ENCODE measurements at places on chromosomes 2 and 18.

DNA sequence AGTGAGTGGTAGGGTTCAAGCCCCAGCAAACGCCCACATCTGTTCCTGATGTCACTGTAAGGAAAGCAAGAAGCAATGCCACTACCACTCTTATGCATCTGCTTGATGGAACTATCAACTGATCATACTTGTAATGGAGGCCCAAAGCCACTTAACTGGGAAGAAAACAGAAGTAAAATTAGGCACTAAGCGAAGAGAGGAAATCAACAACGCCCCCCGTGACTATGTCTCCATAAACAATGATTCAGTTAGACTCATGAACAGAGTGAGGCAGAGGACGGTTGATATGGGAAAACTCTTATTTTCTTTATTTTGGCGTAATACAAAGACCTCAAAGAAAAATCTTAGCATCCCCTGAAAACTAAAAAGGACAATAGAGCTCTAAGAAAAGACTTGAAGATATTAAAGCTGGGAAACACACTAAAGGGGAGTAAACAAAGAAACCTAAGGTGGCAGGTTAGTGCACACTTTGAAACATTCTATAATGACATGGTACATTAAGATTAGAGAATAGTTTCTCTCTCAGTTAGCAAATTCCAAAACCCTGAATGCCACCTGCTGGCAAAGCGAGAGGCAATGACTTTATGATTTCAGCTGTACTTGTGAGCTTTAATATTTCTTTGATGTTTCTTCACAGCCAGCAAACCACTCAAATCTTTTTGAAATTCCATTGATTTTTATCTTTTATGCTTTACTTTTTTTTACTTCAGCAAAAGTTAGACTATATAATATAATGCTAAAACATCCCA, 86.5 kb downstream of the LRP2 start:
- DNase-seq: no peak

GRCh38 chr2:178871536-178871935, 64.3 kb upstream of the TTN start:
- DNase-seq: no peak

- DNase-seq: no peak
Measured at GRCh38 chr2:38600242-38600891, 2.4 kb downstream of the HNRNPLL start.

DNA sequence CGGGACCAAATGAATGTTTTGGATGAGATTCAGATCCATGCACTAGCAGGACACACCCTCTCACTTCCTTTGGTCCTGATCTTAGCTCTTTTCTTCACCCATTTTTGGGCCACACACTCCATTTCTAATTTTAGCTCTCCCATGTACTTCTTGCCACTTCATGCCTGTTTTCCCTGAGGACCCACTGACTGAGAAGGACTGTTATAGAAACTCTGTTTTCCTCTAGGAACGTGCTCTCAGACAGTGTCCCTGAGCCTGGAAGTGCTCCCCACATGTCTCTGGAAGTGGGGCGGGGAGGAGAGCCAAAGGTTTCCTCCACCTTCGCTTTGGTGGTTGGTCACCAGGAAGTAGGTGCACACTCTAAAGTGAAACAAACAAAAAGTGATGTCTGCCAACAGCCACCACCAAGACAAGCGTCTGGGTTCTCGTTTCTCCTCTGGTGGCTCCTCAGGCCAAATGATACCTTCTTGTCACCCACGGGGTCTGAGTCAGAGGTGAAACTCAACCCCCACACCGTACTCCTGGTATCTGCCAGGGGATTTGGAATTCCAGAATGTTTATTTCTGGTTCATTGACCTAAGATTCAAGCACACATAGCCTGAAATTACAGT, 74.7 kb downstream of the MERTK start:
- DNase-seq: no peak

- no peak for DNase-seq
Measured at GRCh38 chr18:36130039-36130831, 536 bp downstream of the ELP2 start.

- DNase-seq: no peak
Measured at GRCh38 chr18:74389171-74389927, 67.8 kb downstream of the DIPK1C start.

DNA sequence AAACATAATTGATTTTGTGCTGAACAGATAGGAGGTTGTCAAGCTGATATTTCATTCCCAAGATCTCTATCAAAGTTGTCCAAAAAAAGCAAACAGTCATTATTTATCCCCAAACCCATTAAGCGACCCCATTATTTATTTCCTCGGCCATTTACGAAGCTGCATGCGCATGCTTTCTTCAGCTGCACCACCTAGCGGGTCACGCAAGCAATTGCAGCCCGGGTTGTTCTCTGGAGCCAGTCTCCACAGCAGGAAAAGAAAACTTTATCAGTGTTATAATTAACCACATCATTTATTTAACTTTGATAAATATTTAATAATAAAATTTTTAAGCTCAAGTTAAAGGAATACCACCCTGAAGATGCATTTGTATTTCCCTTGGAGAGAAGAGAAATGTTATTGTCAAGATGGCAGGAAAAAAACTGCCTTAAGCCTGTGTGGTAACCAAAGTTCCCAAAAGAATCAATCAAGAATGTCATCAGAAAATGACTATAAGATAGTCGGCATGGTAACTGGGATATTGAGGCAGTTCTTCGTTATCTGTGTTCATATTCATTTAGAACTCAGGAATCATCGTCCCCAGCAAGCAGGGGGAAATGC, 304.7 kb downstream of the FBXO15 start:
- DNase-seq: peak; percentile 39

- no peak for DNase-seq
Measured at GRCh38 chr2:10834068-10834655, 21.6 kb upstream of the PDIA6 start.

DNA sequence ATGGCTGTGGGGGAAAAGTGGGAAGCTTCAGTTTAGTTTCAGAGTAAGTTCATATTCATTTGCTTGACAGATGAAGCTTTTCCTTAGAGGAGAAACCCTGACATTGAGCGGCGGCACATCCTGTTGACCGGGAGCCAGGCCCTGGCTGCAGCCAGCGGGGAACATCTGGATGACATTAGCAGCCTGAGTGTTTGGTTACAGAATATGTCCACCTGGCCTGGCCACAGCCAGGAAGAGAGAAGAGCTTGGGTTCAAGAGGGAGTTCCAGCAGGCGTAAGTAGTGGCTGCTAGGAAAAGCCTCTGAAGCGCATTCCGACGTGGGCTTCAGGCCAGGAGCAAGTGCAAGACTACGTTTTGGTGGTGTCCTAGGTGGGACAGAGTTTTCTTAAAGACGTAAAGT, 144.9 kb upstream of the MYCN start:
- no peak for DNase-seq

- no peak for DNase-seq
Measured at GRCh38 chr18:58967751-58968254, 103.1 kb downstream of the ZNF532 start.

GRCh38 chr18:79524181-79525078, 128.7 kb downstream of the NFATC1 start:
- DNase-seq: no peak

DNA sequence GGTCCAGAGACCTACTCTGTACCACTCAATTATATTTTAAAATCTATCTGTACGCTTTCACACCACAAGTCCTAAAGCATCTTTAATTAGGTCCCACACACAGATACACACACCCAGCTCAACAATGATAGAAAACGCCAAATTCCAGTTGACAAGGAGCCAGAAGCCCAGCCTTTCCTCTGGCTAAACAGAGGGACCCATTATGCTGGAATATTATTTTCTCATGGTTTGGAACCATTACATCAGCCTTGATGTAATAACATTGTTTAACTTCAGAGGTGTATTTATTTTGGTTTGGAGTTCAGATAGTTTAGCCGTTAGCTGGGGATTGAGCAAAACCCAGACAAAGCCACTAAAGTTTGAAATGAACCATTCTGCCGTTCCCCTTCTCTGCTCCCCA, 14.0 kb upstream of the INHBB start:
- no peak for DNase-seq

DNA sequence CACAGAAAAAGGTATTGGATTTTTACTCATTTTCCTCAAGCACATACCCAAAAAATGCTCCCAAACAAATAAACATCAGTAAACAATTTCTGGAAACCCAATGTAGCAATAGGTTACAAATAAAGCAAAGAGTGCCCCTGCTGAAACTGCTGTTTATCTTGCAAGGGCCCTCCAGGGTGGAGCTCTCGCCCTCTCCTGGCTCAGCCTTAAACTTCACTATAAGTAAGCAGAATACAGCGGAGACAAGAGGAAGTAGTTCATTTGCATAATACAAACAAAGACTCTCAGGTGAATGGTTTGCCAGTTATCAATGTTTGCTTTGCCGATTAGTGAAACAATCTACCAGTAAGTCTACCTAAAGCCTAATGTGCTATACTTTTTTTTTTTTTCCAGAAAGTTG, 437.6 kb downstream of the DLGAP1 start:
- DNase-seq: peak; percentile 2

GRCh38 chr18:79528316-79528695, 132.6 kb downstream of the NFATC1 start:
- DNase-seq: no peak

GRCh38 chr2:96485751-96486651, 19.2 kb downstream of the NEURL3 start:
- peak; percentile 40 for DNase-seq

DNA sequence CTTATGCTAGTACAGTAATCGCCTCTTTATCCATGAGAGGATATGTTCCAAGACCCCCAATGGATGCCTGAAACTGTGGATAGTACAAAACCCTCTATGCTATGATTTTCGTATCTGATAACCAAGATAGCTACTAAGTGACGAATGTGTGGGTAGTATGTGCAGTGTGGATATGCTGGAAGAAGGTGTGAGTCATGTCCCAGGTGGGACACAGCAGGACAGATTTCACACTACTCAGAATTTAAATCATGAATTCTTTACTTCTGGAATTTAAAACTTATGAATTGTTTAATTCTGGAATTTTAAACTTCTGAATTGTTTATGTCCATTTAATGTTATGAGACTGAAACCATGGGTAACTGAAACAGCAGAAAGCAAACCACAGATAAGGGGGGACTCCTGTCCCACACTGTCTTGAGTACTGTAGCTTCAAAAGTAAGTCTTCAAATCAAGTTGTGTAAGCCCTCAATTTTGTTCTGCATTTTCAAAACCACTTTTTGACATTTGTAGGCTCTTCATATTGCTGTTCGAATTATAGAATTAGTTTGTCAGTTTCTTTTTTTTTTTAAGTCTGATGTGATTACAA, 116.0 kb downstream of the LTBP1 start:
- DNase-seq: no peak

DNA sequence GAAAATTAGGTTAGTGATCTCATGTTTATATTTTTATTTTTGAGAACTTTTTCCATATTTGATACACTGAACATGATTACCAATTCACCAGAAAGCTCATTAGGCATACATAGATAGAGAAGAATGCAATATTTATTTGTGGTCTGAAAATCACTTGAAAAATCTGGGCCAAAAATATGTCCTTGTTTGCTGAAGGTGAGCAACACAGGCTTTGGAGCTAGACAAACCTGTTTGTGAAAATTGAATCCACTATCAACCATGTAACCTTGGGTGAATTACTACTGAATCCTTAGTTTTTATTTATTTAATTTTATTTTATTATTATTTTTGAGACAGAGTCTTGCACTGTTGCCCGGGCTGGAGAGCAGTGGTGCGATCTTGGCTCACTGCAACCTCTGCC, 46.5 kb upstream of the ZSWIM2 start:
- DNase-seq: no peak

DNA sequence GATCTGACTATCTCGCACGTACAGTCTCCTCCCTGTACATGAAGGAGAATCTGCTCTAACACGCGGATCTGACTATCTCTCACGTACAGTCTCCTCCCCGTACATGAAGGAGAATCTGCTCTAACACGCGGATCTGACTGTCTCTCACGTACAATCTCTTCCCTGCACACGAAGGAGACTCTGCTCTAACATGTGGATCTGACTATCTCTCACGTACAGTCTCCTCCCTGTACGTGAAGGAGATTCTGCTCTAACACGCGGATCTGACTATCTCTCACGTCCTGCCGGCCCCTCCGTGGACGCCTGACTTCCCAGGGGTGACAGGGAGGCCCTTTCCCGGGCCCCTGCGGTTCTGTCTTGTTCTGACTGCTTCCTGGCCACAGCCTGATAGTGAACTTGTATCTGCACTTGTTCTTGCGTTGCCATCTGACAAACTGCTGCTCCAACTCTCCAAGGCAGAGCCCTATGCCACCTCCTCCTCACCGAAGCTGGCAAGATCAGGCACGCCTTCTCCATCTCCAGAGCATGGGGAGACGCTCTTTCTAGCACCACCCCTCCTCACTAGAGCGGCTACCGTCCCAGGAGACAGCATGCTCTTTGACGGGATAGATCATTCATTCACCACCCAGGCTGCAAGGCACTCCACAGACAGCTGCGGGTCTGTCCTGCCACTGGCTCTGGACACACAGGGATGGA, 238.6 kb downstream of the TWIST2 start:
- DNase-seq: no peak

- DNase-seq: no peak
Measured at GRCh38 chr18:8957731-8958130, 144.8 kb upstream of the NDUFV2 start.

DNA sequence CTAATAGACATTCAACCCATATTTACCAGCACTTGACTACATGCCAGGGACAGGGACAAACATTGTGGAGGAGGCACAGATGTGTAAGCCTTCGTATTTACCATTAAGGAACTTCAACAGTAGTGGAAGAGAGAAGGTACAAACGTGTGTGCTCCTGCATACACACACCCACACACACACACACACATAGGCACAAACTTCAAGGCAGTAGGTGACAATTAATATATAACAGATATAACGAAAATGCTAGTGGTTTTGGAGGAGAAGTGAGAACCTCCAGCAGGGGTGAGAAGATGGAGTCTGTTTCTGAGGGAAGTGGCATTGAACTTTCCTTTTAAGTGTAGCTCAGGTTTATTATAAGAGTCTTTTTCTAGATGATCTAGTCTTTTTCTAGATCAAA, 231.1 kb downstream of the SETBP1 start:
- no peak for DNase-seq

GRCh38 chr2:222302178-222303018, 3.6 kb upstream of the PAX3 start:
- DNase-seq: no peak

DNA sequence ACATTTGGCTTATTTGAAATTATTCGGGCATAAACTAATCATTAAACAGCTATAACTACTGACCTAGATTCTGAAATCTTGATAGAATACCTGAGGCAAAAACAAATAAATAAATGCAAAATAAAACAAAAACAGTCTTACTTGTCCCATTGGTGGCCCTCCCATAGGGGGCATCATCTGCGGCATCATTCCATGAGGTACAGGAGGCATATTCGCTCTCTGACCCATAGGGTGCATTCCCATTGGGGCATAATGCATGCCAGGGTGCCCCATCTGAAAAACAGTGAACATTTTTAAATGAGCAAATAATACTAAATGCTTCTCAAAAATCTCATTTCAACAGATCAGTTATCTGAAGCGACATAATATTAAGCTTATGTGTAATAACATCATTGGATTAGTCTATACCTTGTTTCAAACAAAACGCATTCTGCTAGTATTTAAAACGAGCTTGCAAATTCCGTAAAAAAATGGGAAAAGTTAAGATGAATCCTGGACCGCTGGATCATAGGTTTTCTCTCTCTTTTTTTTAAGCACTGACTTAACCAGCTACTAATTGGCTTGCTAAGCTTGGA, 1.3 kb downstream of the PRPF40A start:
- peak; percentile 58 for DNase-seq

Measured in SW 1271 (cell line).